ENCODE measurements at places on chromosomes 16 and 17. TPM values are rescaled to one million over a fixed set of nuclear protein-coding genes. Genes with fewer than 3 reads are reported as not detected.

HES7 gene
- 2.4 TPM for total RNA-seq

CHST5 gene
- total RNA-seq: 0.40 TPM

CHD9NB gene
- total RNA-seq: not detected

CACNG1 gene
- total RNA-seq: not detected

SLC12A3 gene
- not detected for total RNA-seq

OR1A1 gene
- not detected for total RNA-seq

CIBAR2 gene
- not detected for total RNA-seq

GLP2R gene
- total RNA-seq: not detected

ATP1B2 gene
- 0.32 TPM for total RNA-seq

MYCBPAP gene
- 1.4 TPM for total RNA-seq

BTBD17 gene
- total RNA-seq: not detected

HIGD1B gene
- not detected for total RNA-seq

RRAD gene
- total RNA-seq: 0.55 TPM

TP53TG3F gene
- 0.19 TPM for total RNA-seq

FADS6 gene
- total RNA-seq: not detected

HS3ST3B1 gene
- 5.0 TPM for total RNA-seq

Data from activated CD4-positive, alpha-beta T cell treated with anti-CD3 and anti-CD28 coated beads for 36 hours (primary cell).